Coronary artery (tissue), 2 donors: ENCODE measurements at places on chromosomes 13 and 19.

GRCh38 chr13:23956106-23956505, 58.8 kb upstream of the C1QTNF9B start:
- no peak for DNase-seq

DNA sequence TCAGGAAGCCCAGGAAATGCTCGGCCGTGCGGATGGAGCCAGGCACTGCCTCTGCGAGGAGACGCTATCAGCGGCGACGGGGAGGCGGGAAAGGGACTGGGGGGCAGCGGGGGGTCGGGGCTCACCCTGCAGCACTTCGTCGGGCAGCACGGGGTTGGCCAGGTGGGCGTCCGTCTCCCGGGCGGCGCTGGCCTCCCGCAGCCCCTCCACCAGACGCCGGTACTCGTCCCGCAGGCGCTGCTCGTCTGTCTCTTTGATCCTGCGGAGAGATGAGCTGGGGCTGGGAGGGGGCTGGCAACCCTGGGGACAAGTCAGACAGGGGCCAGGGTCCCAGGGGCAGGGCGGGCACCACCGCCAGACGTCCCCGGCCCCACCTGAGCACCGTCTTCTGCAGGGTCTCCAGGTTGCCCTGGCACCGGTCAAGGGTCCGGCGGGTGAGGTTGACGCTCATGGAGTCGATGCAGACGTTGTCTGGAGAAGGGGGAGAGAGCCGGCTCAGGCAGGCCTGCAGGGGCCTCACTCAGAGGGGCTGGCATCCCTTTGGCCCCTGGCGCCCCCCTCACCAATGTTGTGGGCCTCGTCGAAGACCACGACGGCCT, 6.4 kb downstream of the ERCC2 start:
- no peak for DNase-seq

DNA sequence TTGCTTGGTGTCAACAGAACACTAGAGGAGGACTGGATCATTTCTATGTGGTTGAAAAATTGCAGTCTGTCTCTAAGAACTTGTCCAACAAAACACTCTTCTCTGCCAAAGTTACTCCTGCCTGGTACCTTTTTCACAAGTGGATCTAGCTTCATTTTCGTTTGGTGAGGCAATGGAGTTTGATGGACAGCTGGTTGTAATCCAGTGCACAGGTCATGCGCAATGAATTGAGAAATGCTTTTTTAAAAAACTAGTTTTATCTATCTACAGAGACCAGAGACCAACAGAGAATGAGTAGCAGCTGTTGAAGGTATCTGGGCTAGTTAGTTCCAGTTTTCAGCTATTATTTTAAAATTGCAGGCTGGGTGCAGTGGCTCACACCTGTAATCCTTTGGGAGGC, 12.0 kb upstream of the KBTBD6 start:
- no peak for DNase-seq

GRCh38 chr19:6671960-6672359, 2.0 kb upstream of the TNFSF14 start:
- no peak for DNase-seq

DNA sequence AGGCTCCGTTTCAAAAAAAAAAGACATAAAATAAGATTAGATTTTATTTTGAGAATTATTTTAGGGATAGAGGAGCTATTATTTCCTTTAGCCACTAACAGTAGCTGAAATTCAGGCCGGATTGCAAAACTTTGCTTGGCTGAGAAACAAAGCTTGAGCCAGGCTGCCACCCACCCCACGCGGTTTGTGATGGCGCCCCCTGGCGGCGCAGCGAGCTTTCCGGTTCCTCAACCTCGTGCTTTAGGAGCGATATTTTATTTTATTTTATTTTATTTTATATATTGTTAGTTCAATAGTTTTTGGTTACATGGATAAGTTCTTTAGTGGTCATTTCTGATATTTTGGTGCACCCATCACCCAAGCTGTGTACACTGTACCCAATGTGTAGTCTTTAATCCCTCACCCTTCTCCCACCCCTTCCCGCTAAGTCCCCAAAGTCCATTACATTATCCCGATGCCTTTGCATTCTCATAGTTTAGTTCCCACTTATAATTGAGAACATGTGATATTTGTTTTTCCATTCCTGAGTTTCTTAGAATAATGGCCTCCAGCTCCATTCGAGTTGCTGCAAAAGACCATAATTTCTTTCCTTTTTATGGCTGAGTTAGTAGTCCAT, 19.8 kb upstream of the CEACAM4 start:
- DNase-seq = no peak
